LHCN-M2 (cell line): ENCODE measurements at places on chromosomes 12 and 14. TPM values are rescaled to one million over a fixed set of nuclear protein-coding genes. Genes with fewer than 3 reads are reported as not detected.

LRRC10 gene
- not detected in 2 replicates for total RNA-seq

CACNA1C gene
- 0.13 and 0.57 TPM in 2 replicates for total RNA-seq

MYF6 gene
- total RNA-seq, result 29.3 and 29.4 TPM in 2 replicates

LTBP2 gene
- 151 and 211 TPM in 2 replicates for total RNA-seq

FGF6 gene
- not detected in 2 replicates for total RNA-seq

COCH gene
- 0.40 and 1.5 TPM in 2 replicates for total RNA-seq

MYRFL gene
- not detected in 2 replicates for total RNA-seq

TBC1D30 gene
- total RNA-seq, result 0.06 TPM in 2 replicates

KCTD10 gene
- 25.7 and 40.1 TPM in 2 replicates for total RNA-seq

SPX gene
- 2.1 and 3.1 TPM in 2 replicates for total RNA-seq

FAM90A1 gene
- total RNA-seq, result not detected in 2 replicates

STYK1 gene
- total RNA-seq, result 1.7 and 2.1 TPM in 2 replicates

KLHDC1 gene
- 1.9 and 2.1 TPM in 2 replicates for total RNA-seq

SSTR1 gene
- total RNA-seq, result 6.9 and 7.7 TPM in 2 replicates

C12orf60 gene
- total RNA-seq, result 1.5 and 3.2 TPM in 2 replicates

GRCh38 chr14:54829486-54830224 is 73.0 kb downstream of the GCH1 start:
- no peak for DNase-seq

DNA sequence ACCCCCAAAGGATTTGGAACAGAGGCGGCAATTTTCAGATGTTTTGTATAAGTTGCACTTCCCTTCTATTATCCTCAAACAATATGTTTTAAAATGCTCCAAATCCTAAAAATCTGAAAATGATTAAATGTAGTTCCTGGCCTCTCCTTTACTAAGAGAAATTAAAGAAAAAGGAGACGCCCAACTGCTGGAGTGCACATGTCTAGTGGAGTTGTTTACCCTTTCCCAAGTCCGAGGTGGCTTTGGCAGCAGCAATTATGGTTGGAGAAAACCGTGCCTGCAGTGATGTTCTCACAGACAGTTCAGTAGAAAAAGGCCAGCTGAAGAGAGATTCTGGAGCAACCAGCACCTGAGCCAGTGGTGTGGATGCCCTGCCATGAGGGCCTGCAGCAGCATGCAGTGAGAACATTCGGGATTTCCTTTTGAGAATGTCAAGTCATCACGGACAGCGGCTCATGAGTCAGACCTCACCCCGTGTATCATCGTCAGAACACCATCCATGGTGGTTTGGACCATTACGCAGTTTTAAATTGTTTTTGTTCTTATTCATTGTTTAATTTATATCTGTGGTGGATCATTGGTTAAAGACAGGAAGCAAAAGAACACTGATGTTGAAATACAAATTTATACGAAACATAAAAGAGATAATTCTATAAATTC is 179.0 kb upstream of the KRR1 start:
- DNase-seq, result peak; percentile 99

- no peak for DNase-seq
Observed at GRCh38 chr12:121182222-121182893, 27.6 kb upstream of the P2RX4 start.

DNA sequence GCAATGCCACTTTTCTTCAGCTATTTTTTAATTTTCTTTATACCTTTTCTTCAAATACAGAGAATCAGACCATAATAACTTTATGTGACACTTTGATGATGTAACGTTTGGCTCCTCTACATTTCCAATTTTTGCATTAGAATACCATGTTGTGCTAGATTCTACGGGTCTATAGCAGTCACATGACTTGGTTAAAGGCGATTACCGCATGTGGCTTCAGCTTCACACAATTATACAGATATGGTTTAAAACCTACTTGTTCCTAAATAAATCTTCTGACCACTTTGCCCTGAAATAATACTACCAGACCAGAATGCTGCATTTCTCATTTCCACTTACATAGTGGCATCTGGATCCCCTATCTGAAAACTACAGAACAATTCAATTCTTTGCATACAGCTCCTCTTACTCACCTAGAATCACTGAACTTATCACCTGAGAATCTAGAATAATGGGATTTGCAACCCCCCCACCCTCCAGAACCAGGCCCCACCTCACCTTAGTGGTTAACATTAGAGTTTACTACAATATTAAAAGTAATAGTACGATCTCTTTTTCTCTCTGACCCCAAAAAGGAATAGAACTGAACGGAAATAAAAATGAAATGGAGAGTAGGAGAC is 1.3 kb downstream of the MAX start:
- DNase-seq, result no peak

GRCh38 chr12:76375939-76376338 is 27.7 kb upstream of the BBS10 start:
- peak; percentile 2 for DNase-seq

DNA sequence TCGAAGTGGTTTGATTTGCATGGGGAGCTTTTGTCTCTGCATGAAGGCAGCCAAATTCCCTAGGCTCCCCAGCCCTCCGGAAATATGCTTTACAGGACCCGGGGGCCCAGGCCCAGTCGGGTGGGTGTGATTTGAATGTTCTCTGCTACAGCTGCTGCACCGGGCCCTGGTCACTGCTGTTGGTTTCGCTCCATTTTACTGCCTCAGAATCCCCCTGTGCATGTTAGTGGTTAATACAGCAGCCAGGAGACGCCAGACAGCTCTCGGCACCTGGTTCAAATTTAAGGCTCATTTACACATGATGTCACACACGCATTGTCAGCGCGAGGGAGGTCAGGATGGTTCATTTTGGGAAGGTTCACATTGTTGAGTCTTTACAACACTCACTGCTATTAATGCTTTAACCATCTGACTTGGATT is 99.6 kb downstream of the SLC38A6 start:
- no peak for DNase-seq

DNA sequence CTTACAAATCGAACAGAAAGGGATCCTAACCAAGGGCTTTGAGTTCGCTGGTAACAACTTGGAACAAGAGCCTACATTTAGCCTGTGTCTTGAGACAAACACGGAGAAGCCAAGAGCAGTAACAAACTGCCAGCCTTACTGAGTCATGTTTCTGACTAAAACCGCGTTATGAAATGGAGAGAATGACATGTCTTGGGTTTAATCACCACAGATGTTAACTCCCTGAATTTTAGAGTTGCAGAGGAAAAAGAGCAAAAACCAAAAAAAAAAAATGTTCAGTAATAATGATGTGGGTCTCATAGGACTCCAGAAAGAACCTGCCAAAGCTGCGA is 1.0 kb downstream of the BLTP3B start:
- DNase-seq, result peak; percentile 85

DNA sequence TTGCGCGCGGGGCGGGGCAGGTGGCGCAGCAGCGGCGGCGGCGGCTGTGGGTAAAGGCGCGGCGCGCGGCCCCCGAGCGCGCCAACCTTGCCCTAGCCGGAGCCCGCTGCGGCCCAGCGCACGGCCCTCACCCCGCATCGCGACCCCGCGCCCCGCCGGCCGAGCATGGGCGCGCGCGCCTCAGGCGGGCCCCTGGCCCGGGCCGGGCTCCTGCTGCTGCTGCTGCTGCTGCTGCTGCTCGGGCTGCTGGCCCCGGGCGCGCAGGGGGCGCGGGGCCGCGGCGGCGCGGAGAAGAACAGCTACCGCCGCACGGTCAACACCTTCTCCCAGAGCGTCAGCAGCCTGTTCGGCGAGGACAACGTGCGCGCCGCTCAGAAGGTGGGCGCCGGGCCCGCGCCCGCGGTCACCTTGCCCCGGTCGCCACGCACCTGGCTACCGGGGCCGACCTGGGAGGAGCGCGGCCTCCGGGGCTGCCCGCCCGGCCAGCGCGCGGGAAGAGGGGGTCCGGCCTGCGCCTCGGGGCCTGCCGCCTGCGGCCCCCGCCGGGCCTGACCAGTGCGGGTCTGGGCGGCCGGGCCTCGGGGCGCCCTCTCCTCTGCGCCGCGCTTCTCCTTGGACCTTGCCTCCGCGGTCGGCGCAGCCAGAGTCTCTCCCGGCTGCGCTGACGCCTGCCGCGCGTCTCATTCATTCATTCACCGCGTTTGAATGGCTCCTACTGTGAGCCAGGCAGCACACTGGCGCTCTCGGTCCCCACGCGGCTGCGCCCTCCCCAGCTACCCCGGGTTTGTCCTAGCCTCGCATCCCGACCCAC is at the start of gene BRI3BP:
TSS of gene BRI3BP (plus strand) at position 20 of the 811 bp plus-strand sequence. CDS start at position 166, 146 bp downstream.
- DNase-seq, result peak; percentile 36

- DNase-seq, result no peak
Observed at GRCh38 chr14:101916816-101917412, 47.5 kb upstream of the DYNC1H1 start.

DNA sequence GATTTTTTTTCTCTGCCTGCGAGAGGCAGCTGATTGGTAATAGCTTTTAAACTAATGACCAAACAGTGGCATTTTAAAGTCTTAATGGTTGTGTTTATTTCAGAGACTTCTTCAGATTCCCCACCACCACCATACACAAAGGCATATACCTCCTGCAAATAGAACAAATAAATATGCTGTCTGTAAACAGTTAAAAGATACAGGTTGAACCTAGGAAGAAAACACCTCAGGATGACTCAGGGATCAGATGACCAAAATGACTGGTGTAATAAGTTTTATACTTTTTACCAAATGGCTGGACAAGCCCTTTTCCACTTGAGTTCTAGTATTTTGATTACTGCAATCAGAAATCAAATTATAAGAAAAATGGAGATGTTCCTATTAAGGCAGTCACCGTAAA is 364.1 kb downstream of the PAWR start:
- DNase-seq, result peak; percentile 19

- DNase-seq, result no peak
Observed at GRCh38 chr12:15439459-15439858, 117.2 kb downstream of the PTPRO start.

GRCh38 chr12:108638141-108638827 is 4.6 kb upstream of the SELPLG start:
- DNase-seq, result no peak

- DNase-seq, result no peak
Observed at GRCh38 chr12:93573552-93574223, 1.2 kb downstream of the SOCS2 start.

- no peak for DNase-seq
Observed at GRCh38 chr14:28870033-28870564, 103.5 kb downstream of the FOXG1 start.

GRCh38 chr12:770479-770878 is 18.1 kb downstream of the WNK1 start:
- no peak for DNase-seq

DNA sequence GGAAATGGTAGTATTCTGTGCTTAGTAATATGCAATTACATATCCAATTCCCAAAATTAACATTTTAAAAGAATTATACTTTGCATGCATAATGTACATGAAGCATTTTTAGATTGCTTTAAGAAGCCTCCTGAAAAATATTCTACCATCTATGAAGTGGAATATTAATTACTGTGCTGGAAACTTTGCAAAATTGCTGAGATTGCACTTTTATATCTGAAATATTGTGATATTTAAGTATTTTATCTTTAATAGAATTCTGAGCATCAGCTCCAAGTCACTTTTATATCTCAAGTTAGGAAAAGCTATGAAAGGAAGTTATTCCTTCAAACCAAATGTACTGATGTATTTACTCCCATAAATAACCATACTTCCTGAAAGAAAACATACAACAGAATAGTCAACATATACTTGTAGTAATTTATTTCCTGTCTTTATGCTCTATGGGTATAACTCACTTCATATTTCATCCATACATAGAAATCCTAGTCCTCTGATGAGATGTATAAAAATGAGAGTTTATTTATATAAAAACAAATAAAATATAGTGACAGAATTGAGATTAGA is 152.7 kb downstream of the PLEKHA5 start:
- no peak for DNase-seq

- no peak for DNase-seq
Observed at GRCh38 chr12:48002773-48003218, 1.5 kb downstream of the COL2A1 start.

- no peak for DNase-seq
Observed at GRCh38 chr12:53122961-53123468, 19.7 kb downstream of the SOAT2 start.

- peak; percentile 64 for DNase-seq
Observed at GRCh38 chr12:68976395-68976841, 43.4 kb upstream of the CPM start.

DNA sequence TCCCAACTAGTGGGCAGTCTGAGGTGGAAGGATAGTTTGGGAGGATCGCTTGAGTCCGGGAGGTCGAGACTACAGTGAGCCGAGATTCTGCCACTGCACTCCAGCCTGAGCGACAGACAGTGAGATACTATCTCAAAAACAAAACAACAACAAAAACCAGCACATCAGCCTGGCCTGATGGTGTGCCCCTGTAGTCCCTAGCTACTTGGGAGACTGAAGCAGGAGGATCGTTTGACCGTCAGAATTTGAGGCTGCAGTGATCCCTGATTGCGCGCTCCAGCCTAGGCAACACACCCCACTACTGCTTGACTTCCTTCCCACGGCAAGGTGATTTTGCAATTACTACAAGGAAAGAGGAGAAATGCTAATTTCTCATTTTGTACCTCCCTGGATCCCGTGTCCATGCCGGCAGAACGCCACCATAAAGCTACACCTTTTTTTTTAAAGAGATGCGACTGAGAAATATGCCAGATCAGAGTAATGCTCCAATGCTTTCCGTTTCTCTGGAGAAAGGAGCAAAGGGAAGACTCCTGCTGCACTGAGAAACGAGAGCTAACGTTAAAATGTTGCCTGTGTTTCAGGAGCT is 672 bp upstream of the SCFD1 start:
- no peak for DNase-seq

GRCh38 chr12:89893972-89894706 is 185.5 kb upstream of the ATP2B1 start:
- peak; percentile 71 for DNase-seq

- DNase-seq, result peak; percentile 8
Observed at GRCh38 chr12:100913872-100914592, 119.5 kb downstream of the ANO4 start.

DNA sequence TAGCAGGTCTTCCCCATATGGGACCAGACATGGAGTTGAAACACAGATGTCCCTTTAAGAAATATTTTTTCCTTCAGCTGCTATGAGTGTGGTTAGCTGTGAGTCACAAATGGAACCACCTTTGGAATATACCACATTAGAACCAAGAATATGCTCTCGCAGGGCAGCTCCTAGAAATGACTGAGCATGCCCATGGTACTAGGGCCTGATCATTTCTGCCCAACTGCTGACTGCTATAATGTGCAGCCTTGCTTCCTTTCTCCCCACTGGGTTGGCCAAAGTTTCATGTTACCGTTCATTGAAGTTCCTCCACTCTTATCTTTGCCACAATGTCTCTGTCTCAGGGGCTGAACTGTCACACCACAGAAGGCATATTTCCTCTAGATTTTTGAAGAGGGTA is 1074.6 kb downstream of the FLRT2 start:
- peak; percentile 89 for DNase-seq

- DNase-seq, result no peak
Observed at GRCh38 chr12:26401874-26402273, 206.5 kb downstream of the SSPN start.
